Ammon's horn (tissue), 1 donor: ENCODE measurements at places on chromosomes 2 and 18.

DNA sequence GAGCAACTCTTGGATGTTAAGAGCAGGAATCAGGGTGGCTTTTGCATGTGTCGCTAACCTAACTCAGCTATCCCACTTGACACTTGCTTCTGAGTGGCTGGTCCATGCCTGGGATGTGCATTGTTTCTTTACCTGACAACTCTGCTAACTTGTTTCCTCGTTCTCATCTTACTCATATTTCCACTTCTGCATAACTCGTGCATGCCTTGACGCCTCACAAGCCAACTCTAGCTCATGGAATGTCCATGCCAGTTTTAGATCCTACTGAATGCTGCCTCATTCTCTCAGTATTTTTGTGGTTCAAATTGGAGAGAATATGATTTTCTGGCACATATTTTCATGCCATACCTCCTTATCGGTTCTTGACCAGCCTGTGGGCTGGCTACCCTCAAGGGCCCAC, 52.5 kb downstream of the CDCA7 start:
- no peak for DNase-seq

DNA sequence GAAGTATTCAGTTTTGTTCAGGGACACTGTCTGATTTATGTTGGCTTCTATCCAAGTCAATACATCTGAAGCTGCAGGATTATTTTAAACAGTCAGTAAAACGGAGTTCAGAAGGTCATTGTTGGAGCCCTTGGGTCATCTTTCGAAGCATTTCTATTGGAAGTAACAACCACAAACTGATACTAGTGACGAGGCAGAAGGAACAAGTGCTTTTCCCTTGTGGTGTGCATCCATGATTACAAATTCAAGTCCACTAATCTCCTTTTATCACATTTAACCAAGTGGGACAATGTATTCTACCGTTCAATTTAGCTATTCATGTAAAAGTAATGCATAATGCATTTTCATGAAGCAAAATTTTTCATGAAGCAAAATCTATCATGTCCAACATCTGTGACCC, 76.9 kb downstream of the CD226 start:
- DNase-seq: no peak

DNA sequence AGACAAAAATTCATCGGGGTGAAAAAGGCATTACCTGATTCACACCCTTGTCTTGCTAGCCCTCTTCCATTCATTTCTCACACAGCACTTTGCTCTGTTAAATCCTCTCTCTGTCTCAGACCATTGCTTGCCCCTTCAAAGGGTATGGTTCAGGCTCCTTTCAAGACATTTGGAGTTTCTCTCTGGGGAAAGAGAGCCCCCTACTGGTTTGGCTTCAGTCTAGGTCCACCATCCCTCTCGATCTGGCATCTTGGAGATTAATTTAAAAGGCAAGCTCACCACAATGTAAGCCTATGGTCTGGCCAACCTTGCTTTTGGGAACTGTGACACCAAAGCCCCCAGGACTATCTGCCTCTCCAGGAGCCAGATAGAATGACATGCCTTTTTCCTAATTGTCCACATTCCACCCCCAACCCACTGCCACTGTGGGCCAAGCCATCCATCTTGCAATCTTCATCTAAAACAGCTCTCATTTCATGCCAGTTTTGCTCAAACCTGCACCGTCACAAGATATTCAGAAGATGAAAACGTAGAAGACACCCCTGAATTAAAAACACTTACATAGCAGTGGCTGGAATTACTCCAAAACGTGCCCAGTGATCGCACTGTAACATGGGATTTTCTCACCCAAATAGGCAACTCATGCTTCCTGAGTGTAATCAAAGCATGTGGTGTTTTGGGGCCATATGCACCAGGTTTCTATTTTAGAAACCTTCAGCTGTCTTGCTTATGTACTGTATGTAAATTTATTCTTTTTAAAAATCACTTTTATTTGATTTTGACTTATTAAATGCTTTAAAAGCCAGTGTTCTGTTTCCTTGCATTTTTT, 93.9 kb downstream of the FARSB start:
- DNase-seq: peak; percentile 45

GRCh38 chr2:238602223-238602960, 175.7 kb downstream of the ASB1 start:
- no peak for DNase-seq

- DNase-seq: no peak
These were observed 15.5 kb downstream of the PTPN2 start for GRCh38 chr18:12868576-12868975.

GRCh38 chr2:200763422-200763821, 48.3 kb upstream of the BZW1 start:
- no peak for DNase-seq

- DNase-seq: no peak
These were observed 127.4 kb upstream of the CYP26B1 start for GRCh38 chr2:72275084-72275483.

DNA sequence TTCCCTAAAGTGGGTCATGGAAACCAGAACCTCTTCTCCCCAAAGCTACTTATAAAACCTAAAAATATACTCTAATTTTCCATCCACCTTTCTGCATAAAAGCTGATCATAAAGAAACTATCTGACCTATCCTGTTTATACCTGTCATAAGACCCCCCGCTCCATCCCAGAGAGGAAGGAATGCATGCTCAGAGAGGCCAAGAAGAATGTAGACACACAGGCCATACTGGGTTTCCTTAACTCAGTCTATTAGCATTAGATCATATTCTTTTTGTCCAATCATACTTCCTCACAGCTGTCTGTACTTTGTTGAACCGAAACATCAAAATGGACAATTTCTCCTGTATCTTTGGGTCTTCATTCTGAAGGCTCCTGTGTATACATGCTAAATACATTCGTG, 52.3 kb downstream of the B3GNT2 start:
- no peak for DNase-seq

DNA sequence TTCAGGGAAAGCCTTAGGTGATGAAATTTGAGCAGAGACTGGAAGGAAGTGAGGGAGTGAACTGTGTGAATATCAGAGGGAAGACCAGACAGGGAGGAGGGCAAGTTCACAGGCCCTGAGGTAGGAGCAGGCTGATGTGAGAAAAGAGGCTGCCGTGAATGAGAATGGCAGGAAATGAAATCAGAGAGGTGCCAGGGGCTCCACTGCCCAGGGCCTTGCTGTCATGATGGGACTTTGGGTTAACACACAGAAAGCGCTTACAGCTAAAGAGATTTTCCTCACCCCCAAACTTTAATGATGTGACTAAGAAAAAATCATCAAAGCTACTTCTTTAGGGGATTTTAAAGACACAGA, 53.8 kb downstream of the MARCHF4 start:
- no peak for DNase-seq

DNA sequence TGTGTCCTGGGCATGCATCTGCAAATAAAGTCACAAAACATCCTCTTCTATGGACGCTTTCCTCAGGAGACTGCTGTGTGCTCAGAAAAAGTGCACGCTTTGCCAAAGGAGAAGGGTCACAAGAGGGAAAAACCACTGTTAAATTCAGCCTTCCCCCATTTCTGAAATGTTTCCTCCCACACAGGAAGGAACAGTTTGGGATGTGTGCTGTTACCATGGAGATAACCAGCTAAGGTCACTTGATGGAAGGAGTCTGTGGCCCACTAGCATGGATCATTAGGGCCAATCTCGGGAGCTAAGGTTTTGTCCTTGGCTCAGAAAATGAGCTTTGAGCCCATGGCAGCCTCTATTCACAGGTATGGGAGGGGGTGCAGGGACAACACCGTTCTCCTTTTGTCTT, 5.6 kb downstream of the KCNE4 start:
- no peak for DNase-seq

DNA sequence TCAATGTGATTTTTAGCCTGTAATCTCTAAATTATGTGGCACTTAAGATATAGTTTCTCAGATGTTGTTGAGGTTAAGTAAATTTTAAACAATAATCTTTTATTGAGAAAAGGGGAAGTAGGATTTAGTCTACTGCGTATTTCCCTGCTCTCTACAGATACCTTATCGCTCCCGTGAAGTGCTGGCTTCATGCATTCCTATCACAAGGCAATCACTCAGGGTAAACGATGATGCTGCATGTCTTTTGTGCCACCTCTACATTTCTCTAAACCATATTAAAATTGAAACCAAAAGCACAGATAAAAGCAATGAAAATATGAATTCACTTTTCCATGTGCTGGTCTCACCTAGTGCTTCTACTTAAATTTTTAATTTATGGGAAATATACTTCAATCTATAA, 14.4 kb upstream of the RPE start:
- no peak for DNase-seq

DNA sequence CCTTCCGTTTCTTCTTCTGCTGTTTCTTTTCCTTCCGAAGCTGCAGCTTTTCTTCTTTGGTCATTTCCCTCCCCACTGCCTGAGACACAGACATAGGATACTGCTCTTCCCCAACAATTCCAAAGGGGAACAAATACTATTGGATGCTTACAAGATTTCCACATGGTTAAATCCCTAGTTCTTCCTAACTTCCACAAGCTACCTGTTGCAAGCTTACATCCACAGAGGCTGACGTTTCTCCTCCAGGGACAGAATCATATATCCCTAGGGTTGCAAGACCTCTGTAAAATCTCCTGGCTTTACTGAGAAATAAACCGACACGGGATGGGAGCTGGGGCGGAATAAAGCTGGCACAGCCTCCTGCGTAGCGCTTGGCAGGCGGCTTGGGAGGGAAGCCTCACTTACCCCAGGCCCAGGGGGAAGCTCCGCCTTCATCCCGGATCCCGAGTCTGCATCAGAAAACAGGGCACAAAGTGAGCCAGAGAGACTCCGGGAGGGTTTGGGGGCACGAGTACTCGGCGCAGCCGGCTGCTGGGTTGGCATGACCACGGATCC, 590 bp downstream of the EIF2B4 start:
- DNase-seq: peak; percentile 64

- DNase-seq: no peak
These were observed 1.5 kb upstream of the UGP2 start for GRCh38 chr2:63840081-63840784.

- no peak for DNase-seq
These were observed 11.2 kb upstream of the WIPF1 start for GRCh38 chr2:174608866-174609214.

DNA sequence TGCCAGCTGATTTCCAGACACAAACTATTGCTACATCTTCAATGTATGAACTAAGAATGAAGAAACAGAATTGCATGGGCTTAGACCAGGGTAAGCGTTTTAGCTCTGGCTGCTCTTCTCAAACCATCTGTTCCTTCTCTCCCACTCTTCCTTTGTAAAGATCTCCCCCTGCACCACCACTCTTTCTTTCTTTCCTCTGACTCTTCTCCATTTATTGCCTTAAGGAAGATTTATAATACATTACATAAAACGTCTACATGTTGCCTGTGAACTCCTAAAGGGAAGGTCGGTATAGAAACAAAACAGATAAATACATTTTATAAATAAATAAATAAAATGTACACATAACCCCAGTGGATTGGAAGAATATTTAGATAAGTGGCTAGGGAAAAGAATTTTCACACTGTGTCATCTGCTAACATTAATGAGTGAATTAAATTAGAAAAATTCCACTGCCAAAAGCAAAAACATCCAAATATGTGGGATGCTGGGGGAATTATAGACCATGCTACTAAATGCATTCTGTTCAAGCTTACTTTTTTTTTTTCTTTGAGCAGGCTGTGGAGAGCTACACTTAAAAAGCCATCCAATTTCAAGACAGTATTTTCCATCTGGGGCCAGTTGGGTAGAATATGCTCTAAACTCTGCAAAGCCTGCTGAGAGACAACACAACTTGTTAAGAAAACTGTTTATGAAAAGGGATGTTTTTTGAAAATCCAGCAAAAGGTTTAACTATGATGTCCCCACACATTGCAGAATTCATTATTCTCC, 41.5 kb downstream of the NCKAP5 start:
- peak; percentile 19 for DNase-seq

DNA sequence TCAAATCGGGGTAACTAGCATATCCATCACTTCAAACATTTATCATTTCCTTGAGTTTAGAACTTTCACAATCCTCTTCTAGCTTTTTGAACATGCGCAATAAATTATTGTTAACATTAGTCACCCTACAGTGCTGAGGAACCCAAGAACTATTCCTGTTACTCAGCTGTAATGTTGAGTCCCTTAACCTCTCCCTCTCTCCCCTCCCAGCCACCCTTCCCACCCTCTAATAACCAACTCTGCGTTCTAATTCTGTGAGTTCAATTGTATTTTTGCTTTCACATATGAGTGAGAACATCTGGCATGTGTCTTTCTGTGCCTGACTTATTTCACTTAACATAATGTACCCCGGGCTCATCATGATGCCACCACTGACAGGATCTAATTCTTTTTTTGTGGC, 78.6 kb upstream of the RANBP2 start:
- no peak for DNase-seq

GRCh38 chr2:164275659-164276058, 345.6 kb downstream of the GRB14 start:
- DNase-seq: no peak

- peak; percentile 47 for DNase-seq
These were observed 28.0 kb upstream of the SLC35F6 start for GRCh38 chr2:26735883-26736588.

- no peak for DNase-seq
These were observed 632 bp downstream of the AFTPH start for GRCh38 chr2:64524604-64525316.

- no peak for DNase-seq
These were observed 139.2 kb downstream of the BCL2 start for GRCh38 chr18:63180321-63180720.

- DNase-seq: no peak
These were observed 58.8 kb downstream of the CTIF start for GRCh38 chr18:48597671-48598070.

DNA sequence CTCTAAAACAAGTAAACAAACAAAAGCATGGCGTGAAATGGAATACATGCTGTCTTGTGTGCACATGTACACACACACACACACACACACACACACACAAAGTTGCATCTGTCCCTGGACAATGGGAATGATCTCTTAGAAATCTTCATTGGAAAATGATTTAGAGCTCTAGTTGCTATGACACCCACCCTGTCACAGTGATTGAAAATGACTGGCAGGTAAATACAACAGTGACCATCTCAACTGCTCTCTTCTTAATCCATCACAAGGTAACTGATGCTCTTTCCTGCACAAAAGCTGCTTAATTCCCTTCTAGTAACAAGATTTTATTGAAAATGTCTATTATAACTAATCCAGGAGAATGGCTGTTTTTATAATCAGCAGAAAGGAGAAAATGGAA, 1011.7 kb upstream of the GYPC start:
- no peak for DNase-seq
